Right atrium auricular region (tissue), 2 donors: ENCODE measurements at places on chromosomes 2 and 18. TPM values are rescaled to one million over a fixed set of nuclear protein-coding genes. Genes with fewer than 3 reads are reported as not detected.

The SLC8A1 gene
- 493 TPM for total RNA-seq

DNA sequence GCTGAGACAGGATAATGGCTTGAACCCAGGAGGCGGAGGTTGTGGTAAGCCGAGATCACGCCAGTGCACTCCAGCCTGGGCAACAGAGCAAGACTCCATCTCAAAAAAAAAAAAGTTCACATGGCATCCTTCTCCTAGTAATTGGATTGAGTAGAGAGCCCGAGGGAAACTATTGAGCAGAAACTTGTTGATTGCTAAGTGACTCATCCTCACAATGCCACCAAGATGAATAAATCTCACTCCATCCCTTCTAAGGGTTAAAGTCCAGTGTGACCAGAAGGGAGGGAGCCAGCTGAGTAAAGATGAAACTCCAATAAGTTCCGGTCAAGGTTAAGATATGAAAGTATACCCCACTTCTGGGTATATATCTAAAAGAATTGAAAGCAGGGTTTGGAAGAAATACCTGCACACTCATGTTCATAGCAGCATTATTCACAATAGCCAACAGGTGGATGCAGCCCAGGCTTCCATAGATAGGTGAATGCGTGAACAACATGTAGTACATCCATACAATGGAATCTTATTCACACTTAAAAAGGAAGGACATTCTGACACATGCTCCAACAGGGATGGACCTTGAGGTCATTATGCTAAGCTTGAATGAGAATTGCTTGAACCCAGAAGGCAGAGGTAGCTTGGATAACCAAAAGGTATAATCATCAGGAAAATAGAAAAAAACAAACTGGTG lies 13.0 kb upstream of the FHL2 start:
- H3K4me1 ChIP-seq: no peaks in the 10 kb centered on the region
- no peaks in the 10 kb centered on the region for H3K36me3 ChIP-seq
- no peak overlapping the region for H3K4me3 ChIP-seq
- no peaks in the 10 kb centered on the region for H3K27me3 ChIP-seq
- no peak overlapping the region for H3K27ac ChIP-seq

DNA sequence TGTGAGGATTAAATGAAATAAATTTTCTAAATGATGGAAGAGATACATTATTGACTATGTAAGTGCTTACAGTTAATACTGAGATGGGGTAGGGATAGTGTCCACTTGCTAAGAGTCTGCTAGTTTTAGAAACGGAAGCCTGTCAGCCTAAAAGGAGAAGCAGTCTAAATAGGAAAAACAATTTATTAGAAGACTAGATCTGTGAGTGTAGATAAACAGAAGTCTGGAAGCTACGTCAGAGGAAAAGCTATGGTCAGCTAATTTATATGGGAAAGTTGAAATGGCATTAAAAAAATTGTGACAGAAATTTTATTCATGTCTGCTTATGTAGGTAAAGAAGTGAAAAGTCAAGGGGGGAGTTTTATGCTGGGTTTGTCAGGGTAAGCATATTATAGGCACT lies 1338.4 kb upstream of the CHAC2 start:
- H3K27ac ChIP-seq: no peak overlapping the region
- no peaks in the 10 kb centered on the region for H3K36me3 ChIP-seq
- H3K4me3 ChIP-seq: no peak overlapping the region
- no peaks in the 10 kb centered on the region for H3K27me3 ChIP-seq

- no peaks in the 10 kb centered on the region for H3K4me1 ChIP-seq
- no peaks in the 10 kb centered on the region for H3K36me3 ChIP-seq
- no peaks in the 10 kb centered on the region for H3K27me3 ChIP-seq
- H3K4me3 ChIP-seq: no peak overlapping the region
- no peak overlapping the region for H3K27ac ChIP-seq
- DNase-seq: no peak
Observed at GRCh38 chr2:217976301-217976700, 26.5 kb downstream of the TNS1 start.

DNA sequence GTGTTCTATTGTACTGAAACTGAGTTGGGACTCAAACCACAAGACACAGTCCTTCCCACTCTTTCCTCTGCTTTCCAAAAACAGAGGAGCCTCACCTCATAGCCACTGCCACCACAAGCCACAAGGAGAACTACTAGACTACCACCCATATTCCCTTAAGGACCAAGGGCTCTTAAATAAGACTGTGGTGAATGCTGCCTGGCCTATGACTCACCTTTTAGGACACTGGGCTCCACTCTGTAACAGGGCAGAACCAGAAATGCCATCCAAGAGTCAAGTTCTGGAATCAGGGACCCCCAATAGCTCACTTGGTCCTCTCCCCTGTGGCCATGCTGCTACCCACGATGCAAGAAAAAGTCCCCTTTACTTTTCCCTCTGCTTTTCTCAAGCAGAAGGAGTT lies 851.4 kb downstream of the BCL11A start:
- no peaks in the 10 kb centered on the region for H3K36me3 ChIP-seq
- no peaks in the 10 kb centered on the region for H3K27me3 ChIP-seq
- H3K27ac ChIP-seq: no peak overlapping the region
- no peak for DNase-seq

- H3K4me3 ChIP-seq: no peak overlapping the region
- H3K27ac ChIP-seq: no peak overlapping the region
- peaks cover 5% of the 10 kb centered on the region for H3K4me1 ChIP-seq
- no peaks in the 10 kb centered on the region for H3K36me3 ChIP-seq
- no peaks in the 10 kb centered on the region for H3K27me3 ChIP-seq
Observed at GRCh38 chr2:199979832-199980628, 24.6 kb downstream of the MAIP1 start.

DNA sequence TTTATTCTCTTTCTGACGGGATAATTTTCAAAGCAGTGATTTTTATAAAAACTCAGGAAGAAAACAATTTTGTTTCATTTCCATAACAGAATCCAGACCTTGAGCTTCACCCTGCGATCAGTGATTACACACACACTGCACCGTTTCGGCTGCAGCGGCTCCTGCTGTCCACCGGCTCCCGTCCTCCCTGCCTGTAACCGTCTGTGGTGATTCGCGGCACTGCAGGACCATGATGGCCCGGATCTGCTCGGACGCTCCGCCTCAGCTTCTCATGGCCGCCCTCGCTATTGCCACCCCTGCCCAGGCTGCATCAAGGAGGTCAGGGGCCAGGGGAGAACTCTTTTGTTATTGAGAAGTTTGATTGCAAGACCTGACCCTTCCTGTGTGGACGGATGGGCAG lies 246.1 kb downstream of the TWIST2 start:
- no peak overlapping the region for H3K27ac ChIP-seq
- H3K4me3 ChIP-seq: no peak overlapping the region
- H3K4me1 ChIP-seq: no peaks in the 10 kb centered on the region
- H3K36me3 ChIP-seq: peaks cover 11% of the 10 kb centered on the region

DNA sequence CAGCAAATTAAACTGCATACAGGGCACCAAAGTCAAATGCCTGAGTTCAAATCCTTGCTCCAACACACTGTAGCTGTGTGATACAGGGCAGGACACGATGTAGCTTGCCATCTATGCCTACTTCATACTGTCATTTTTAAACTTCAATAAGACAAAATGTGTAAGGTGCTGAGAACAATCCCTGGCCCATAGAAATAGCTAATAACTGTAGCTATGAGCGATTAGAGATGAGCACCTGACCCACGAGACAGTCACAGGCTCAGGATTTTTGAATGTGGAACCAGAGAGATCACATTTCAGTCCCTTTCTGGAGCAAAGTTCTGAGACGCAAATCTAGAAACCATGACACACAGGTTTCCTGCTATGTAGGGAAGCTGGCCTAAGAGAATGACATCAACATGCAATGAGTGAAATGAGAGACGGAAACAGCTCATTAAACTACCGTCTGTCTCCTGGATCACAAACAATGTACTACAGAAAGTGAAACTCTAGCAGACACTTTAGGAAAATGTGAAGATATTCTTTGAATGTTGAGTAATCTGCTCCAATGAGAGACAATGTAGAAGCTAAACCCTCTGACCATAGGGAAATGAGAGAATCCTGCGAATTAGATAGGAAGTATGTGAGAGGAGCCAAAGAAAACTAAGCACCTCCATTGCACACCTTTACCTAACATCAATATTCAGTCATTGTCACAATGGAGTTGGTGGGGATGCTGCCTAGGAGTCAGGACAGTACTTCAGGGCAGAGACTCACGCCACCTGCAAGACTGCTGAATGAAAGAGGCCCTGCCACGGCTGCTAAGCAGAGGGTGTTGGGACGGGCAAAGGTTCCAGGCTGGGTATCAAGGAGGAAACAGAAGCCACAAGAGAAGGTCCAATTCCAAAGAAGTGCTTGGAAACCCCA lies 25.5 kb downstream of the B4GALT6 start:
- no peak for DNase-seq
- H3K4me3 ChIP-seq: no peak overlapping the region
- H3K27ac ChIP-seq: no peak overlapping the region
- H3K36me3 ChIP-seq: no peaks in the 10 kb centered on the region
- H3K27me3 ChIP-seq: no peaks in the 10 kb centered on the region
